ENCODE measurements at places on chromosomes 13 and 19.

GRCh38 chr19:38072776-38073750, 151.0 kb downstream of the DPF1 start:
- peak; percentile 72 for DNase-seq

GRCh38 chr13:105463011-105463501, 1072.4 kb downstream of the EFNB2 start:
- no peak for DNase-seq

DNA sequence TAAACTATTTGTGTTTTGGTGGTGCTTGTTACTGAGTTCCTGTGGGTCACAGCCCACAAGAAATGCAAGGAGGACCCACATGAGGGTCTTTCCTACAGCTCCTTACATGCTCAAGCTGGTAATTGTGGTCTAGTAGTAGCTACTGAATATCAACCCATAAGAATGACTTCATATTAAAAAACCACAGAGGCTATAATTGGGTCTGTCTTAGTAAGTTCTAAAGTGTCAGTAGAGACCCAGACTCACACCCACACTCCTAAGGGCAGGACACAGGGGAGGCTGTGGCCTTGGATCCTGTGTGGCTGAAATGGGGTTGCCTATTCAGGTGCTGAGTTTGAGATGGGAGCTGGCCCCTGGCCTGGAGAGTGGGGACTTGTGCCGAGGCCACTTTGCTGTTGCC, 19.6 kb downstream of the TFDP1 start:
- DNase-seq: no peak

- no peak for DNase-seq
Observed at GRCh38 chr13:40624383-40624782, 42.1 kb downstream of the FOXO1 start.

- DNase-seq: no peak
Observed at GRCh38 chr19:40510526-40511115, 43.8 kb downstream of the SPTBN4 start.

DNA sequence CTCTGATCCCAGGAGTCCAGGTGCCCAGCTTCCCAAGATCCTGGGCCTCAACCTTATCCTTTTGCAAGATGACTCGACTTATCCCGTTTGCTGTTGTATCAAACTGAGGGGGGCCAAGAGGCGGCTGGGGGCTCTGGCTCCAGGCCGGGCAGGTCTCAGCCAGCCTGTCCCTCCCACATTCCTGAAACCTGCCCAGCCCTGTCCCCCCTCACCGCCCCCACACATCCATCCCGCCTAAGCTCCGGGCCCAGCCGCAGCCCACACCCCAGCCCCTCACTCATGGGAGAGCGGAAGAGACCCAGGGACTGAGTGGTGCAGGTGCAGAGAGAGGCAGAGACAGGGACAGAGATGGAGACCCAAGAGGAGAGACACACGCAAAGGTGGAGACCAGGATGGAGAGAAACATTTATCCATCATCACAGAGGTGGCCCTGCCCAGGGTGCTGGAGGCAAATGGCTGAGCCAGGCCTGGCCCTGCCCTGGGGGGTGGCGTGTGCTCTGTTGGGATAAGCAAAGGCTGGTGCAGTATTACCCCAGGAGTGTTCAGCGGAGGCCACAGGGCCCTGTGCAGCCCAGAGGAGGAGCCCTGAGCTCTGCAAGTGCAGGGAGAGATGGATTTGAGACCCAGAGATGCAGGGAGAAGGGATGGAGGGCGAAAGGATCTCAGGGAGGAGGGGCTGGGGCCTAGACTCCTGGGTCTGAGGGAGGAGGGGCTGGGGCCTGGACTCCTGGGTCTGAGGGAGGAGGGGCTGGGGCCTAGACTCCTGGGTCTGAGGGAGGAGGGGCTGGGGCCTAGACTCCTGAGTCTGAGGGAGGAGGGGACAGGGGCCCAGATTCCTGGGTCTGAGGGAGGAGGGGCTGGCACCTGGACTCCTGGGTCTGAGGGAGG, 1.6 kb downstream of the BCAM start:
- no peak for DNase-seq

- no peak for DNase-seq
Observed at GRCh38 chr13:77580748-77581147, 45.2 kb downstream of the SCEL start.

DNA sequence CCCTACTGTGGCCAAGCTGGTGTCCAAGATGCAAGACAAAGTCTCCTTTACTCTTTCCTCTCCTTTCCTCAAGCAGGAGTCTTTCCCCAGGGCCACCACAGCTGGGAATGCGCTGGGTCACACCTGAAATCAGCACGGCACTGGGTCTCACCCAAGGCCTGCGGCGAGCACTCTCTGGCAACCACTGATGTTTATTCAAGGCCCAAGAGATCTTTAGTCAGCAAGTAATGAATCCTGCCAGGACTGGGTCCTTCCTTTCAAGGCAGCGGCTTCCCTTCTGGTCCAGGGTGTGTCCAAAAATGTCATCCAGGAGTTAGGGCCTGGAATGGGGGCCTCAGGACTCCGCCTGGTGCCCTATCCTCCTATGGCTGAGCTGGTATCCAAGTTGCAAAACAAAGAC, 24.1 kb downstream of the BLOC1S3 start:
- no peak for DNase-seq

DNA sequence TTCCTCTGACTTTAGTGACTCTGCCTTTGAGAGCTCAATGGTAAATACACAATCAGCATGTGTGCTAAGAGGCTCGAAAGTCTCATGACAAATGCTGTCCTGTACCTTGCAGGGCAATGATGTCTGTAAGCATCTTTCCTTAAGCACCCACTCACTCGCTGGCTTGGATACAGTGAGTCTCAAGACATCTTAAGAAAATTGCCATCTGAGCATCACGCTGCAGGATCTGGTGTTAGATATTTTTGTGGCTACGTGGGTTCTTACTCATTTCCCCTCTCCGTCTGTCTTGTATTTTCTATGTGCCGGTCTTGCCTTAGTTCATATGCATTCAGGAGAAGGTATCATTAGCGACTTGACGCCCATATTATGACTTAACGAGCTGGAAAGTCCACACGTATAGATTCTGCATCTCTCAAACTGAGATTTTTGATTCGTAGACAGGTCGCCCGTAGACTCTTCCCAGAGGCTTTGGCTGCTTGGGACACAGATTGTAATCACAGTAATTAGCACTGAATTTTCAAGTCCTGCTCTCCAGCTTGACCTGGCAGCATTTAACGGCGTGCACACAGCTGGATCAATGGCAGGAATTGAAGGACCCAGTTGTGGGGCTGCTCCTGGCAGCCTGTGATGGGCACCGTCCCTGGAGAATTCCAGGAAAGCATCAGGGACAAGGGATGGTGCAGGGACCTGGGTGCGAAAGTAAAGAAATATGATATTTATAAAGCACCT, 231.2 kb downstream of the ZIC5 start:
- no peak for DNase-seq

- no peak for DNase-seq
Observed at GRCh38 chr13:106090001-106090400, 445.5 kb downstream of the EFNB2 start.

DNA sequence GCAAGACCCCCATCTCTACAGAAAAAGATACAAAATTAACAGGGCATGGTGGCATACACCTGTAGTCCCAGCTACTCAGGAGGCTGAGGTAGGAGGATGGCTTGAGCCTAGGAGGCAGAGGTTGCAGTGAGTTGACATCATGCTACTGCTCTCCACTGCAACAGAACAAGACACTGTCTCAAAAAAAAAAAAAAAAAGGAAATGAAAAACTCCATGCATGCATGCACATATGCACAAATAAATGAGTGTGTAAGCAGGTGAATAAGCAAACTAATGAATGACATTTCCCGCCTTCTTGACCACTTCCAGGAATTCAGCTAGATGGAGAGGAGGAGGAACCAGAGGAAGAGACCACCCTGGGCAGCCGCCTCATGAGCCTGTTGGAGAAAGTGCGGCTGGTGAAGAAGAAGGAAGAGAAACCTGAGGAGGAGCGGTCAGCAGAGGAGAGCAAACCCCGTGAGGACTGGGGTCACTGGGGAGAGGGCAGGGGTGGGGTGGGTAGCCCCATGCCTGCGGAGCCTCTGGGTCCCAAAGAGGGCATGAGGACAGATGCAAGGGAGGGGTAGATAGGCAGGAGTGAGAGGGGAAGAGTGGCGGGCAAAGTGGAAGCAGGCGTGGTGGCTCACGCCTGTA, 58.8 kb downstream of the RYR1 start:
- no peak for DNase-seq

GRCh38 chr13:45393941-45394570, 24.1 kb downstream of the SLC25A30 start:
- DNase-seq: no peak

DNA sequence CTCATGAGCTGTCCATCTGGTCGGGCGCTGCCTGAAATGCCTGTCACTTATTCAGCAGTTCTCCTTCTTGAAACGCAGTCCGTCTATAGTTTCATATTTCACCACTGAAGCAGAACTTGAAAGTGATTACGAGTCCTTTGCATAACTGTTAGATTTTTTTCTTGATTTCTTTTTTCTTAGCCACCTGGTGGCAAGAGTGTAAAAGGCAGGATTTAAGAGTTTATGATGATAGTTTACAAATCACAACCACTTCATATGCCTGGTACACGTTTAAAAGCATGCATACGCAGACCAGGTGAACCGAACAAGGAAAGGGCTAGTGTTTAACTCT, 45.8 kb downstream of the GGACT start:
- peak; percentile 71 for DNase-seq

- DNase-seq: no peak
Observed at GRCh38 chr13:99980201-99980823, 1.3 kb upstream of the ZIC2 start.

DNA sequence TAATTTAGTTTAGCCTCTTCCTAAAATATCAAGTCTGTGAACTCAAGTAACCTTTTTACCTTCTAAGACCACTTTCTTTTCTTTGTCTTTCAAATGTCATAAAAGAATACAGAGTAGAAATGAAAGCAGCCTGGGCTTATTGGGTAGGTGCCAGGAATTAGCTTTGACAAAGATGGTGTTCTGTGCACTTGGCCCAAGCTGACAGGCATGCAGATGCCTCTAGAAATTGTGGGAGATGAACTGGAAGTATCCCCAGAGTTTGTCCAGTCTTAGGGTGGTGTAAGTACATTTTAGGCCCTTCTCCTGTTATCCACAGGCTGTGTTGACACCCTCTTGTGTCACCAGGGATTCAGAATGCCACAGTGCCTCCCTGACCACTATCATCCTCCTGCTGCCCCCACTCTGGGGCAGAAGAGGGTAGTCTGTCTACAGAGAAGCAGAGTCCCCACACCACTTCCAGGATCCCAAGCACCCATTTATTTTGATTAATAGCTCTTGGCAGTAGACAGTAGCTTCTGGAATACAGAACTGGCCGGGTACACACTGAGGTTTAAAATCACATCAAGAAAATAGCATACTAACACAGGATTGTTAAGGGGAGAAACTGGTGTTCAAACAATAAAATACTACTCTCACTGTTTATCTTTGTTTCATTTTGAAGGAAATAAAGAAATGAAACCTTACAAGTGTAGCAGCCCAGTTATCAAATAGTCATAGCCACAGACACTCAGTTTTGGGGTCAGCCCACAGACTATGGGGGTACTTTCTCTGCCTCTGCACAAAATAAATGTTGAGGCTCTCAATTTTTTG, 343.2 kb downstream of the KCNRG start:
- DNase-seq: no peak

DNA sequence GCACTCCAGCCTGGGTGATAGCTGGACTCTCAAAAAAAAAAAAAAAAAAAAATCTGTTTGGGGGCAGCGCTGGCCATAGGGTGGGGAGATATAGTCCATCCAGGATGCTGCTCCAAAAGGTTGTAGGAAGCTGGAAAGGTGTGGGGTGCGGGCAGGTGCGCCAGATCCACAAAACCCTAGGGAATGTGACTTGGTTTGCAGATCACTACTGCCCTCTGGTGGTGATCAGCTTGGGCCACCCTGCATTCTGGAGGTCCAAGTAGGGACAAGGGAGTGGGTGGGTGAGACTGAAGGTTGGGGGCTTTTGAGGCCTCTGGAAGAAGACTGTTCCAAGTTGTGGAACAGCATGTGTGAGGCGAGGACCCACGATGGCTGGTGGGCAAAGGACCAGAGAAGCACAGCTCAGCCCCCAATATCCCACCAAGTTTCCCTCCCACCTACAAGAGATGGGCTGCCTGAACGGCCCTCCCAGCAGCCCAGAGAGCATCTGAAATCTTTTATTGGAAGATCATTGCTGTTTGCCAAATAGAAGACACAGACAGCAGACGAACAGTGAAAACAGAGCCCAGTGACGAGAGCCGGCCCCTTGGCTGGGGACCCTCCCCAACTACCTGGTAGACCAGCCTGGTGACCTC, 10.4 kb upstream of the TYK2 start:
- DNase-seq: peak; percentile 73

DNA sequence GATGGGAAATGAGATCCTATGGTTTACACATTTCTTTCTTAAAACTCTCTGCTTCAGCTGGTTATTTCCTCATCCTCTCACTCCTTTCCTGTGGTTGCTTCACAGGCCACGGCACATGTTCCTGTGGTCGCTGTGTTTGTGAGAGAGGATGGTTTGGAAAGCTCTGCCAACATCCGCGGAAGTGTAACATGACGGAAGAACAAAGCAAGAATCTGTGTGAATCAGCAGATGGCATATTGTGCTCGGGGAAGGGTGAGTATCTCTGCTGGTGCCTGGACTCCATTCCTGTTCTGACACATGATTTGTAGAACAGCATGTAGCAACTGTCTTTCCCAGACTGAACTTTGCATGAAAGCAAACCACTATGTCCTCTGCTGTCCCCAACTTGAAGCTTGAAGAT, 254.2 kb downstream of the ITGBL1 start:
- DNase-seq: peak; percentile 63

DNA sequence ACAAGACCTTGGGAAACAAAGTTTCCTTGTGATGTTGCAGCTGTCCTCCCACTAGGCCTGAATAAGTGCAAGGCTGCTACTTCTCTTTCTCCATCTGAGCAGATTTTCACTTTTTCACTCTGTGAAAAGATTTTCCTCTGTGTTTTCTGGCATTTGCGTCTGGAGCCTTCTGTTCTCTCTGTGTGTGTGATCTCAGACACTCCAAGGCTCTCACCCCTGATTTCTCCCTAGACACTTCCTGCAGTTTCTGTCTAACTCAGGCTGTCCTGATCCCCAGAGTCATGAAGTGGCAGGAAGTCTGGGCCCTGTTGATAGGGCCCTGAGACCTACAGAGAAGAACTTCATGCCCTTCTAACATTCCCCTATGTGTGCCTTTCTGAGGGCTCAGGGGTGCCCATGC, 37.2 kb downstream of the SIGLEC7 start:
- peak; percentile 45 for DNase-seq

GRCh38 chr19:56477429-56478338, 539 bp upstream of the ZNF667 start:
- DNase-seq: peak; percentile 62

GRCh38 chr19:54478677-54479266, 5.7 kb upstream of the CDC42EP5 start:
- DNase-seq: peak; percentile 33

DNA sequence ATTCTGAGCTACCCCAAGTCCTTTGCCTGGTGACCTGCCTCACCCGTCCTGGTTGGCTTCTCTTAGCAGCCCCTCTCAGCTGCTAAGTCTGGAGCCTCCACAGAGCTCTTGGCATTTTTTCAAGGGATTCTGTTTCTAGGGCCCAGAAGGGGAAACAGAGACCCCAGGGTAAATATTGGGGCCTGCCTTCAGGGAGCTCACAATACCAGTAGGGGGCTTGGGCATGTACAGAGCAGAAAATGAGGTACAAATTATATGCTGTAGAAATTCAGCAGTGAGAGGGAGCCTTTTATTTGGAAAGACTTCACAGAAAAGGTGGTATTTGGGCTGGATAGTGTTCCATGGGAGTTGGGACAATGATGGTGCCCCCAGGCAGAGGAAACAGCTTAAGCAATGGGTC, 3.7 kb downstream of the SAMD4B start:
- no peak for DNase-seq
